ENCODE measurements at places on chromosomes 4 and X. TPM values are rescaled to one million over a fixed set of nuclear protein-coding genes. Genes with fewer than 3 reads are reported as not detected.

DNA sequence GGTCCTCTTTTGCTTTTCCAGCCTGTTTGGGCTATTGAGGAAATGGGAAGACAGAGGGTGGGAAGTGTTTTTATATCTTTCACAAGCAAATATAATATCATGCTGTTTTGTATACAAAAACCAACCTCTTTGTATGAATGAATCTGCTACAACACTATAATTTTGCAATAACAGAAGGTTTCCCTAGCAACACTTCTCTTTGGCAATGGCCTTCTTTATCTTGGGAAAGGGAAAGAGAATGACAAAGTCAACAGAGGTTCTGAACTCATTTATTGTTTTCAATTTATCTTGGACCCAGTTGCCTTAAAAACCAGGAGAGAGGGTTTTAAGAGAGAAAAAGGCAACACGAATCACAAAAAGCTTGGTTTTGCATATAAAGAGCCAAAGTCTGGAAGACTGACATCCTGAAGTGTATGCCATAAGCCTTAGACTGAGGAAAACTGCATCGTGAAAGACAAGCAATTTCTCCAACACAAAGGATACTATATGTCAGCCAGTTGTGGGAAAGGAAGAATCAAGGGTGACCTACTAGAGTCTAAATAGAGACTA is 121.8 kb upstream of the FAM241A start:
- no peak for DNase-seq

DNA sequence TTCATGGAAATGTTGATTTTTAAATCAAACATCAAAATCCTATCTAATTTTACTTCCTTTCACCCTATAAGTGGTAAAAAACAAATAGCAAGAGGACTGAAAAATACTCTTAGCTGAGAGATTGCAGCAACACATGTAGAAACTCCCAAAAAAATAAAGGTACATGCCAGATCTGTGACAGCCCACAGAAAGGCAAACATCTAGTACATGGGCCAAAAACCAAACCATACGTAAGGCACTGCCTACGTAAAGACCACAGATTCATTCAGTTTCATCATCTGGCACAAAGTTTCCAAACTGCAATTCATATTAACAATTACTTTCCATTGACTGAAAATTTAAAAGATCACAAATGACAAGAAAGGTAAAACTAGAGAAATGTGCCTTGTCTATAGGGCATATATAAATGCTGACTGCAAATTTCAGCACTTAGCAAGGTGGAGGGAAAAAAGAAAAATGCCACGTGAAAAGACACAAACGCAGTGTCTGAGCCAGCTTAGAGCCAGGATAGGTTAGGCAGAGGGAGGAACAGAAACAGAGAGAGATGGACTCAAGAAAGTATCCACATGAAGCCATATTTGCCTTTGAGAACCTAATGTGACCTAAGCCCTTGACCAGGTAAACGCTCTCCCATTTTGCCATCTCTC is 88.1 kb downstream of the TSPAN5 start:
- DNase-seq, result no peak

- DNase-seq, result no peak
Measured at GRCh38 chrX:134541906-134542305, 81.9 kb downstream of the HPRT1 start.

The CXCL1 gene
- total RNA-seq, result not detected

The FIP1L1 gene
- 45.4 TPM for total RNA-seq

DNA sequence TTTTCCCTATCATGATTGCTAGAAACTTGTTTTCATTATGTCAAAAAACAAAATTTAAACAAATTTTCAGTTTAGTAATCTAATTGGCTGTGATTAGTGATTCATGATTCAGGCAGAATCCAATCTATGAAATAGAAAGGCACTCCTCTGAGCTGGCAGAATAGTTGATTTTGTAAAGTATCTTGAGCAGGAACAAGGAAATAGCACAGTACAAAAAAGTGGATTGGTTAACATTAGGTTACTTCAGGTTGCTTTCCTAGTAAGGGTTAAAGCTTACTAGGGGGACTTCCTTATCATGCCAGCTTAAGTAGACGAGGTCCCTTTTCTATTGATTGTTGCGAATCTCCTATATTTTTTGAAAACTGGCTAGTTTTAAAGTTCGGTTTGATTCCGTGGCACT is 43.4 kb upstream of the PRDM5 start:
- DNase-seq, result no peak

The AREG gene
- total RNA-seq, result not detected

DNA sequence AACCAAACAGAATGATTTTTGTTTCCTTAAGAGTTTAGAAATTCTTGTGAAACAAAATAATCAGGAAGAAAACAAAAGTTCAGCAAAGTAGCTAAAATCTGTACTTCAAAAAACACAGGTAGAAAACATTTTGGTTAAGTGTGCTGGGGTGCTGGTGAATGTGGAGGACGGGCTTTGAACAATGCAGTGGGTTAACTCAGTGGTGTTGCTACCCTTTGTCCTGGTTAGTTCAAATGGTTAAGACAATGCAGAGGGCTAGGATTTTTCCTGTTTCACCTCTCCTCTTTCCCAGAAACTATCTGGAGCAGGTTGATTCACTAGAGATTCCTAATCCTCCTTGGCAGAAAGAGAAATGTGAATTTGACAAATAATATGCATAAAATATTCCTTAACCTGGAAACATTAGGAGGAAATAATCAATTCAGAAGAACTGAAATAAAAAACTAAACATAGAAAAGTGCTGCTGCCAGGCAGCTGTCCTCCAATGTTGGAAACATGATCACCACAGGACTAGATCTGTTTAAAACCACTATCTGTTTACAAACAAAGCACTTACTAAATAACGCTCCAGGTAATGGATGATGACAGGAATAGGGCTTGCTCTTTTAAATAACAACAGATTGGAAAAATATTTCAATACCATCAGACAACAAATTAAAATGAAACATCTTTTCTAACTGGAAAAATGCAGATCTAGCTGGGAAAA is 148.9 kb downstream of the MAML3 start:
- no peak for DNase-seq

DNA sequence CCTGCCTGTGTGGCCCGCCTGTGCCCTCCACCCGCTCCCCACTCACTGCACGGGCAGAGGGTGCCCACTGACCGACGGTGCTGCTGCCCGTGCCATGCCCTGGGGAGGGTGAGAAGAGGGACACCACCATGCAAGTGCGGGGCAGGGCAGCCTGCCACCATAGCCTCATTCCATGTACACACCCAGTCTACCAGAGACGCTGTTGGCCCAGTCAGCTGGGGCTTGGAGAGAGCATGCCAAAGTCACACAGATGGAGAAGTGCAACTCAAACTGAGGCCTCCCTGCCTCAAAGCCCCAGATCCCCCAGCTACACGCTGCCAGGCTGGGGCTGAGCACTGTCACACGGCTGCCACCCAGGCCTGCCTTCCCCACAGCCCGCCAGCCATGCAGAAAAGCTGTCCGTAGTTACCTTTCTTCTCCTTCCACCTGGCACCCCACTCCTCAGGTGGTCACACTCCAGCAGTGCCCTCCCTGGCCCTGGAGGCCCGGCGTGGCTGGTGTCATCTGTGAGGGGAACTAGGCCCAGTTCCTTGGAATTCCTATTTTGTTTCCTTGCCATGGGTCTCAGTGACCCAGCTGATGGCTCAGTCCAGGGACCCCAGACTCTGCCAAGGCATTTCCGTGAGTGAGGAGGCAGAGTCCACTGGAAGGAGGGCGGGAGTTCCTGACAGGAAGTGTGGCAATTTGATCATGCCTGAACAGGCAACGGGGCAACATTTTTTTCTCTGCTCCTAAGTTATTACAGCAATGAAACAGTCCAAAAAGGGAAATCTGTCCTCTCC is at the start of gene SLC2A9:
TSS of gene SLC2A9 (minus strand) at position 627 of the 782 bp plus-strand sequence. CDS start at position 559, 68 bp downstream.
- no peak for DNase-seq

DNA sequence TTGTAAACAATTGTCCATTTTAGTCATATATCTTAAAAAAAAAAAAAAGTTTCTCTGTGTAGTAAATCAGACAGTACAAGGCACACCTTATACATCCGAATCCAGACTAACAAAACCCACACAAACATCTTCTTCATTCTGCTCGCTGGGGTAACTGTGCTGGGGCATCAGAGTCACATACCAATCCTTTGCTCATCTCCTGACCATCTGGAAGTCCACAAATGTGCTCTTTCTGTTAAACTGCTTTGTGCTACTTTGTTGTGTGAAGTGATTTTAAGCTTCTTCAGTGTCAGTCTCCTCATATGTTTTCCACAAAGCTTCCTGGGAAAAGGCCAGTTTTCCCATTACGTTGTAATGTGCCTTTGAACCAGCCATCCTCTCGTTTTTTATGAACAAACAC is 86.2 kb upstream of the CBR4 start:
- DNase-seq, result no peak

GRCh38 chr4:168524006-168524405 is 27.2 kb downstream of the PALLD start:
- peak; percentile 61 for DNase-seq

The FAM53A gene
- total RNA-seq, result 0.46 TPM

DNA sequence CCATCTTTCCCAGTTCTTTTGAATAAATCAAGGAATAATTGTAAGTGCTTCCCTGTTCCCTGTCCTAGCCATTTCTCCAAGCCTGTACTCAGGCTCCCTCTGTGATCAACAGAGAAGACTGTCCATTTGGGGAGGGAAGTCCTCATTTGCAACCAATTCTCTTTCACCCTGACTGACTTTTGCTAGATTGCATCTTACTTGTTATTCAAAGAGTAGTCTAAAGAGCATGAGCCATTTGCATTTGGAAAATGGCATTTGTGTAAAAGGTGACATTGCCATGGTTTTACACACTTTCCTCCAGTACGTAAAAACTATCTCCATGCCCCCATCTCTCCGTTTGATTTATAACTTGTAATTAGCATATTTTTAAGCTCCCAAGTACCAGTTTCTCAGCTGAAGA is 110.6 kb downstream of the MBNL3 start:
- DNase-seq, result no peak

DNA sequence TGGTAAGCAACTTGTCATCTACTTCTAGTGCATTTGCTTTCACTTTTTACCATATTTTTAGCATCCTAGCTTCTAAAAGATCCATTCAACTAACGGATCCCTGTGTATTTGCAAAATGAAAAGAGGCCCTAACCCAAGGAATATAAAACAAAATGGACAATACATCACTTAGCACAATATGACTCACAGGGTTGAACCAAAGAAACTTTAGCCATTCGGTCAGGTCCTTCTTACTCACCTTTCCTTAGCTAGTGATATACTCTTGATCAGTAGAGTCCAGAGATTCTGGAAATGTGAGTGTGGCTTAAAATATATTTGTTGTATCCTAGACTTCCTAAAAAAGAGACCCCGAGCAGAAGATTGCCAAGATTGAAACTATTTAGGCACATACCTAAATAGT is 19.5 kb downstream of the TMPRSS11E start:
- no peak for DNase-seq

GRCh38 chrX:12360986-12361598 is 222.8 kb downstream of the FRMPD4 start:
- DNase-seq, result no peak

GRCh38 chr4:154205471-154205870 is 286.1 kb downstream of the DCHS2 start:
- DNase-seq, result no peak
